Stimulated activated CD8-positive, alpha-beta memory T cell treated with anti-CD3 and anti-CD28 coated beads, Interleukin-2, amount 100 ng/mL, for 1 hour (primary cell): ENCODE measurements at places on chromosomes 3 and 15.

DNA sequence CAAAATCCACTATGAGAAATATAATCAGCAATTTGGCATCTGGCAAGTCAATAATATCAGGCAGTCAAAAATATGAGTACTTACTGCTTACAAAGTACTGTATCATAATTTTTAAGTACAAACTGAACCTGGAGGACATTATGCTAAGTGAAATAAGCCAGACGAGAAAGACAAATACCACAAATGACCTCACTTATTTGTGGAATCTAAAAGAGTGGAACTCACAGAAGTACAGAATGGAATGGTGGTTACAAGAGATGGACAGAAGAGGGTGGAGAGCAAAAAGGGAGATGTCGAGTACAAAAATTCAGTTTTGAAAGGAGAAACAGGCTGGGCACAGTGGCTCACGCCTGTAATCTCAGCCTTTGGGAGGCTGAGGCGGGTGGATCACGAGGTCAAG lies 12.4 kb downstream of the PCYT1A start:
- no peak for DNase-seq

GRCh38 chr3:27423463-27423862 lies 54.3 kb upstream of the NEK10 start:
- DNase-seq = no peak

DNA sequence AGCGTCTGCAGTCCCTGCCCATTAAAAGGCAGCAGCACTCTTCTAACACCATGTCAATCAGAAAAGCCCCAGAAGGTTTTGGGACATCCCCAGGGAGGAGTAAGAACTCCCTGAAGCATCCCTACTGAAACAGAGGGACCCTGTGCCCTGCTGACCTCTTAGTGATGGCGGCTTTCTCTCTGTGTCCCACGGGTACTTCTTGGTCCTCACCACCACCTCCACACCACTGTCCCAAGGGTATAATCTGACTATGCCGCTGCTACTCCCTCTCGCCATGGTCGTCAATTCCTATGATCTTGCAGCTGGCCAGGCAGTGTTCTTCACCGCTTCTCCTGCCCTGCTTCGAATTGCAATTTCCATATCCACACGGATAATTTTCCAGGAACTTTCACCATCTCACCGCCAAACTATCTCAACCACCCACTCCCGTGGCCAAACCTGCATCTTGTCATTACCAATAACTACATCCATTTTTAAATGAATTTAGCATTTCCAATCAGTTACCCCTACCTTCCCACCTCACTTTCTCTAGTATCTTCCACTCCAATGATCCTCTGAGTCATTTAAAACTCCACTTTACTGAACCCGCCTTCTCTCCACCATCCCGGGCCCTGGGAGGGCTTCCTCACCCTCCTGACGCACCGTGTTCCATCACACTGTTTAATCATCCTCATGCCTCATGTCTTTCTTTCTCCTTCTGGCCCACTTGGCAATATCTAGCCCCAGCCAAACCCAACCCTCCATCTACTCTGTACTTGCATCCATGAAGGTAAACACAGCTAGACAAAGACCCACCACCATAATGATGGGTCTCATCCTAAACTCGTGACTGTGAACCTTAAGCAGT lies 23.7 kb downstream of the PRR23E start:
- no peak for DNase-seq

GRCh38 chr15:101795455-101795854 lies 7.9 kb upstream of the OR4F6 start:
- DNase-seq = no peak

DNA sequence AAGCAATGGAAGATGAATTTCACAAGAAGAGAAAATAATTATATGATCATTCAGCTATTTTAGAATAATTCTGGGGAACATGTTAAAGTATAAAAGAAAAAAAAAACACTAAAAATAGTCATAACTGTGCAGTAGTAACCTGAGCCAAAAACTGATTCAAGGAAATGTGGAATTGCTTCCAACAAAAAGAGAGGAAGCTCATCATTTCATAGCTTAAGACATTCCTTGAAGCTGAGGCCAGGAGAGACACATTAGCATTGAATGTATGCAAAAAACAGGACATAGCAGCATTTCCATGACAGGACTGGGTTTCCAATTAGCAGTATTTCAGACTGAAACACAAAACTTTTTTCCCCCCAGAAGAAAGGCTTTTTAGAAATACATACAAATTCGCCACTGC lies 27.7 kb upstream of the LRRN1 start:
- DNase-seq = no peak
